ENCODE measurements at places on chromosomes 1 and 21.

DNA sequence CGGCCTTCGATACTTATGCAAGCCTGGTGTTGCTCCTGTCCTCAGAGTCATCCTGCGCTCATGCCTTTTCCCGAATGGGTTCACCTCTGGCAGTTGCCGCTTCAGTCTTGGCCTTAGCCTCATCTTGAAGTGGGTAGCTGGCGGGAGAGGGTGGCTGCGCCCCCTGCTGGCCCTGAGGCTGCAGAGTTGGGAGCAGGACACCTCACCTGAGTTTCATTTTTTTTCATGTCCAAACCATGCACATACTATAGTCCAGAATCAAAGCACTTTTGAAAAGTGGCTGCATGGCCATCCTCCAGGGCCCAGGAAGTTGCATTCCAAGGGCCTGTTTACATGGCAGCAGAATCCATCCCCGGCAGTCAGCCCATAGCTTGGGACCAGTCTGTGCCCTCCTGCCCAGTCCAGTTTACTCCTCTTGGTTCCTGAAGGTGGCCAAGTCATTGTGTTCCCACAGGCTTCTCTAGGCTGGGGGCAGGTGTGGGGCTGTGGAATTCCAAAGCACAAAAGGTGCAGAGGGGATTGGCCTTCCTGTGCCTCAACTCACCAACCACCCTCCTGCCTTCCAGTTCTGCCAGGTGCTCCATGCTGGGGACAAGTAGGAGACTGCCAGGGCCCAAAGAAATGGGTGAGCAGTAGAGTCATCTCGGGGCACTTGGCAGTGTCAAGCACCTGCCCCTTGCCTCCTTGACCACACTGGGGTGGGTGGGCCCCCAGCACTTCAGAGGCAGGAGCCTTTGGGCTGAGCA, 44.0 kb downstream of the YARS1 start:
- DNase-seq: peak; percentile 76

DNA sequence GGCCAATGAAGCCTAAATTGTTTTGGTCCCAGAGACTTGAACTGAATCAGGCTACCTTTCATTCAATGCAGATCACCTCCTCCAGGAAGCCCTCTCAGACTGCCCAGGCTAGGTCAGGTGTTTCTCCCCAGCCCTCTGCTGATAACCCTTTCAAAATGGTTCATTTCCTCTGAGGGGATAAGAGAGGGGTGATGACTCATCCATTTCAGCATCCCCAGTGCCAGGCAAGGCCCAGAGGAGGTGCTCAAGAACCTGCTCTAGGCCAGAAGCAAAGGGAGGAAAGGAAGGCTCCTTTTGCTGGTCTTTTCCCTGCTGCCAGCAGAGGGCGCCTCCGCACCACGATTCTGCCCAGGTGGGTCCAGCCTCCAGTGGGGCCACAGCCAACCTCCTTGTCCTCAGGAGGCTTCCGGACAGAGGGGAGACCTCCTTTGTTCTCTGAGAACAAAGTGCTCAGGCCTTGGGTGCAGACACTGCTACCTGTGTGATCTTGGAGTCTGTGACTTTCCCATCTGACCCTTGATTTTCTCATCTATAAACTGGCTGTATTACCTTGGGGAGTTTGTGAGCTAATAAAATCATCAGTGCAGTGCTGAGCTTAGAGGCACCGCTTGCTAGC, 45.3 kb upstream of the ARHGEF10L start:
- DNase-seq: peak; percentile 73

DNA sequence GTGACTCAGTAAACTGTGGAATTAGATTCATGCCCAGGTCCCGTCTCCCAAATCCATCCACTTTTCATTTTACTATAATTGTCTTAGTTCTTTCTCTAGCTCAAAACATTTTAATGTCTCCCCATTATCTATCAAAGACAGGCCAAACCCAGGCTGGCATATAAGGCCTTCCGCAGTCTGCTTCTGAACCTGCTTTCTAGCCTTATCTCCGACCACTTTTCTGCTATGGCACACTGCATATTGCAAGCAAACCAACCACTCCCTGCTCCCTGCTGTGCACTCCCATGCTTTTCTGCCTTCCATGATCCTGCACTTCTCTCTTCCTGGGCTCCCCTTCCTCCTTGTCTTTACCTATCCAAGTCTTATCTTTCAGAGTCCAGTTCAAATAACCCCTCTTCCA, 17.3 kb upstream of the PIGM start:
- no peak for DNase-seq

- DNase-seq: no peak
These were observed 41.7 kb downstream of the NFIA start for GRCh38 chr1:61124078-61124477.

DNA sequence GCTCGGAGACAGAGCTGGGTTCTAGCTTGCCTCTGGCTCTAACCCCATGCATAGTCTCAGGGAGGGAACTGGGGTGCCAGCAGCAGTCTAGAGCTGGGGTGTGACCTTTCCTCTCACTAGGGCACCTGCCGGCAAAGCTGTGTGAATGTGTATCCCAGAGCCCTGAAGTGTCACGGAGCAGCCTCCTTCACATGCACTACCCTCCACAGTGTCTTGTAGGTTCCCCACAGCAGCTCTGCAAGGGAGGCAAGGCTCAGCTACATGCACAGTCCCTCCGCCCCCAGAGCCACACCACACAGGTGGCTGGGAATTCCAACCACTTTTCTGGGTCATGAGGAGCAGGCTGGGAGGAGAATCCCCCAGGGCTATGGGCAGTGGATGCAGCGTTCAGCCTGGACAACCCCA, 7.7 kb upstream of the HPCA start:
- DNase-seq: no peak

- peak; percentile 99 for DNase-seq
These were observed 54.7 kb upstream of the IFFO2 start for GRCh38 chr1:19010995-19011844.
